ENCODE measurements at places on chromosomes 11 and 22.

- peak; percentile 92 for DNase-seq
Observed at GRCh38 chr11:8006349-8006977, 19.3 kb downstream of the EIF3F start.

- DNase-seq = no peak
Observed at GRCh38 chr22:31904651-31905050, 39.7 kb upstream of the YWHAH start.

DNA sequence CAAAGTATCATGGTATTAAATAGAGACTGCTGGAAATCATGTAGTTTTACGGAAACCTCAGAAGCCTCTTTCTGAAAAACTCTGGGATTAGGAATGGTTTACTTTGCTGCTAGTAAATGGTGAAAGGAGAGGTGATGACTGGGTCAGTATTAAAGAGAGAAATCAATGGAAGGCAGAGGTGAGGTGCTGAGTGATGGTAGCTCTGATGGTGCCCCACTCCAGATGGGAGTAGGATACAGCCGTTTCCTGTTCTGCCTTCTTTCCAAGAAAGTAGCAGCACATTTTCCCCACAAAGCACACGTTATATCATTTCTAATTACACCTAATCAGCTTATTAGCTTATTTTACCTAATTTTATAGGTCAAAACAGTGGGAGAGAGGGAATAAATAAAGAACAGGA, 267.6 kb upstream of the PITPNB start:
- DNase-seq = no peak

DNA sequence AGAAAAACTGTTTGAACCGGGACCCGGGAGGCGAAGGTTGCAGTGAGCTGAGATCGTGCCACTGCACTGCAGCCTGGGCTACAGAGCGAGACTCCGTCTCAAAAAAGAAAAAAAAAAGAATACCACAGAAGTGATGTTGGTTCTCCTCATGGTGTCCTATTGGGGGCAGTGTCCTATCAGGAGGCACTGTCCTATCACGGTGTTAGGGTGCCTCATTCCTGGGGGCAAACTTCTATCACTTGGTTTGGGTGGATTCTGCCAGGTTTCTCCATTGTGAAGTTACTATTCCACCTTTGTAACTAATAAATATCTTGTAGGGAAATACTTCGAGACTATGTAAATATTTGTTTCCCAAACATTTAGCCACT, 19.6 kb downstream of the PRR14L start:
- DNase-seq = no peak

GRCh38 chr11:126026579-126026978, 36.1 kb downstream of the CDON start:
- no peak for DNase-seq

DNA sequence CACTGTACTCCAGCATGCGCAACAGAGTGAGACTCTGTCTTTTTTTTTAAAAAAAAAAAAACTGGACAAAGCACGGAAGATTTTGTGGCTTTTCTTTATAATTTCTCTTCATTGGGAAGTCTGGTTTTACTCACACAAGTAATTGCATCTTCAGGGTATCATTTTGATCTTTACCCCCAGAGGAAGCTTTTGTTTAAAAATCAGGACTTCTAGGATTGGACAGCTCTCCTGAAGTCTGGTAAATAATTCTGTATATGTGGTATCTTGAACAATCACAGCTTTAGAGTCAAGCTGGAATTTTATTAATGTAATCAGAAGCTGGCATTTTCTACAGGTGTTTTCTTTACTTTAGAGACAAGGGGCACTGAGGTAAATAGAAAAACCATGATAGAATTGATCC, 208.1 kb upstream of the NARS2 start:
- DNase-seq = no peak

- no peak for DNase-seq
Observed at GRCh38 chr11:120020981-120021380, 116.9 kb downstream of the TRIM29 start.

DNA sequence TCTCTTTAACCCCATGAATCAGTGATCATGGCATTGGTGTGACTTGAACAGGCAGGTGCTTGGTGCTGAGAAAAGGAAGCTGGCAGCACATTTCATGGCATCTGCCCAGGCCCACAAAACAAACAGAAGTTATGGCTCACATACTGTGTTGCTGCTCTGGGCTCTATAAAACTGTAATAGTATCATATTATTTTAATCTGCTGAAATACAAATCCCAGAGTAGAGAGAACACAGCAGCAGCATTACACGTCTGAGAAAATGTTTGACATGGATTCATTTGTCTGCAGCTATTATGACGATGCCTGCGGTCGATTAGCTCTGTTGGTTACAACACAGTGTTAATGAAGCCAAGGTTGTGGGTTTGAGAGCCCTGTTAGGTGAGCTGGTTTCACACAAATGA, 80.8 kb downstream of the ALX4 start:
- DNase-seq = no peak

DNA sequence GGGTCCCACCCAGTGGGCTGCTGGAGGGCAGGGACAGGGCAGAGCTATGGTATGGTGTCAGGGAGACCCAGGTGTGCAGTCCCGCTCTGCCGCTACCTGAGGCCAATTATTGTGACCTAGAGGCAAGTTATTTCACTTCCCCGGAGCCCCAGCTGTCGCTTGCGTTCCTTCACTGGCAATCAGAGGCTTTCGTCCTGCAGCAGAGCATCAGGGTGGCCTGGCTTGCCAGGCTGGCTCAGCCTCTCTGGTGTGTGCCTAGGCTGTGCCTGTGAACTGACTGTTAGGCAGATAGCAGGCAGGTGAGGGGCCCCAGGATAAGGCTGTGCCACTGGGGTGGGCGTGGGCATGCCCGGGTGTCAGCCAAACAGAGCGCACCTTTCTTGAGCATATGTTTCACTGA, 31.4 kb downstream of the GLB1L2 start:
- DNase-seq = no peak

DNA sequence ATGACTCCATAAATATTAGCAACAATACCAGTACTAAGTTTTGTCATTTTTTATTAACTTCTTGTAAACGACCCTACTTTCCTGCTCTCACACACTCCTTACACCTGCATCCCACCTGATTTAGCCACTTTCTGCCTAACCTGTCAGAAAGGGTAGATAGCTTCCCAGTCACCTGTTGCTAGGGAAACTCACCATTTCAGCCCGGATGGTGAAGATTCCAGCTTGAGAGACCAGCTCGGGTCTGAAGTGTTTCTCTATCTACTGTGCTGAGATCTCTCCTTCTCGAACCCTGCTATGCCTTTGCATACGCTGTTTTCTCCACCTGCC, at the start of gene PARVG:
Gene PARVG, plus strand, starts transcription at position 220 of the 327 bp plus-strand sequence. CDS start 2,405 bp downstream, outside the sequence.
- DNase-seq = no peak

DNA sequence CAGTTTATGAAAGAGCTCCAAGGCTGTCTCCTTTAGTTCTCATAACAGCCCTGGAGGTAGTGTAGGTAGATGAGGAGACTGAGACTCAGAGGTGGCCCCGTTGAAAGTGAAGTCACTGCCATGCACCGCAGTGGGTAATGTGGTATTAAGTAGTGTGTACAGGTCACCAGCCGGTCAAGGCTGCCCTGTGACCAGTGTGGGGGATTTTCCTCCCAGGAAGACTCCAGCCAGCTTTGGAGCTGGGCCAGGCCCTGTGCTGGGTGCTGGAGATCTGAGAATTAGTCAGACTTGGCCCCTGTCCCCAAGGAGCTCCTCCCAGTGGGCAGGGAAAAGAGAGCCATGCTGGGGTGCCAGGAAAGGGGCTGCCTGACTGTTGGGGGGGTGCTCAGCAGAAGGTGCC, 5.3 kb downstream of the OMP start:
- DNase-seq = peak; percentile 61

GRCh38 chr11:42770444-42771065, 541.2 kb upstream of the API5 start:
- peak; percentile 52 for DNase-seq

DNA sequence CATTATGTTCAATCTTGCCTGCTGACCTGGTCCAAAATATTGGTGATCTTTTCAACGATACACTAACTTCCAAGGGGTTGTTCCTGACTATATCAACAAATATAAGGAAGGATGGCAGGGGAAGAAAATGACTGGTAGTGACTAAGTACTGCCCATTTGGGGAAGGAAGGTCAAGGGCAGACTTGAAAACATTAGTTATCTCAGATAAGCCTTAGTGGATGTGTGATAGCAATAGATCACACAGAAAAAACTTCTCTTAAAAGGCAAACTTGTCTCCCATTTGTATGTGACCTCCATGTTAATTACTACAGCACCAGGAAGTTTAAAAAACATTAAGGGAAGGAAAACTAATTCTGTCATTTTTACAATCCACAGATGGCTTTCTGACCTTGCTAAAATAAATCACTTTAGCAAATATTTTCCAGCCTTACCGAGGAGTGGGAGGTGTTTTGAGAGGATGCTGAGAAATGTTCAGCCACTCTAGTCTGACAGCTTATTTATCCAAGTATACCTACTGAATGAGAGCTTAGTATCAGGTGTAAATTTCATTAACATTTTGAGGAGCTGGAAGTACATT, 88.2 kb upstream of the DDI1 start:
- DNase-seq = no peak

GRCh38 chr22:49768951-49769690, 58.6 kb downstream of the BRD1 start:
- peak; percentile 43 for DNase-seq

DNA sequence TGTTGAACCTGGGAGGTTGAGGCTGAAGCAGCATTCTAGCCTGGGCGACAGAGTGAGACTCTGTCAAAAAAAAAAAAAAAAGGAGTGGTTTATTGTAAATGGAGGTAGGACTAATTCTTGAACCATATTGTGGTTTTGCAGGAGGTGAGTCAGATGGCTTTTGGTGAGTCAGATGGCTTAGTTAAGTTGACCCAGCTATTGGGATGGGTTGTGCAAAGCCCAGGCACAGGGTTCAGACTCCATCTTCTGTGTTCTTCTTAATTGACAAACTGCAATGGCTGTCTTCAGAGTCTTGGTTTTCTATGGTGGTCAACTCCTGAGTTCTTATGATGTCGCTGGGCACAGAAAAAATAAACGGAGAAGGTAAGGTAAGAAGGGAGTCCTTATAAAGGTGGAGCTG, 182.7 kb downstream of the ADAMTS15 start:
- no peak for DNase-seq

DNA sequence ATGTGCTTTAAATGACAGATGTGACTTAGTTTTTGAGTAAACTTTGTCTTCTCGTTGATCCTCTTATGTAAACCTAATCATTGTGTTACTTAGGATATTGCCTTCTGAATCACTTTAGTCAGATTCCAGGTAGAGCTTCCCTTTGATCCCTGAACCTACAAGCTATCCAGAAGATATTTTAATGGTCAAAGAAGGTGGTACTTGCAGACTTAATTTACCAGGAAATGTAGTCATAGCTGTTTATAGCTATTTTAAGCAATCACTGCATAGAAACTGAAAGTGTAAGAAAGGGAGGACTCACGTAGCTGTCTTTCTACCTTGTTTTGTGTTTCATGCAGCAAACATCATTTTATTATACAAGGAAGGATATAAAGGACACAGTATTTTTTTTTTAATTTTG, 189.5 kb downstream of the DDX10 start:
- no peak for DNase-seq

- DNase-seq = peak; percentile 85
Observed at GRCh38 chr11:118198370-118198769, 21.9 kb upstream of the SCN2B start.

GRCh38 chr11:64891215-64891848, 12.9 kb upstream of the EHD1 start:
- DNase-seq = no peak

DNA sequence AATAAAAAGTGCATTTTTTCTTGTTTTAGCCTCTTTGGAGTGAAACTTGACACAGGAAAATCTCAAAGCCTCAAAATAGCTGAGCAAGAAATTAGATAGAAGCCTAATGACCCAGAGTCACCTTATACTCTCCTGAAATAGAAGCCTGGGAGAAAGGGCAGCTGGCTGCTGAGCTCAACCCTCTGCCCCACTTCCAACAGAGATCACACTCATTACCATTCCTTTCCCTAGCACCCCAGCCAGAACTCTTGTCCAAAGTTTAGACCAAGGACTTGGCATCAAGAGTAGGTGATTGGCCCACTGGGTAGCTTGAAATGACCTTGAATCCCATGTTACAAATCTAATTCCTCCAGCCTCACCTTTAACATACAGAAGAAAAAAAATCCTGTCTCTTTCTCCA, 62.7 kb upstream of the AMOTL1 start:
- no peak for DNase-seq

GRCh38 chr22:38304526-38304925, 12.7 kb downstream of the CSNK1E start:
- no peak for DNase-seq

GRCh38 chr11:46692450-46692849, 8.0 kb downstream of the ARHGAP1 start:
- no peak for DNase-seq

DNA sequence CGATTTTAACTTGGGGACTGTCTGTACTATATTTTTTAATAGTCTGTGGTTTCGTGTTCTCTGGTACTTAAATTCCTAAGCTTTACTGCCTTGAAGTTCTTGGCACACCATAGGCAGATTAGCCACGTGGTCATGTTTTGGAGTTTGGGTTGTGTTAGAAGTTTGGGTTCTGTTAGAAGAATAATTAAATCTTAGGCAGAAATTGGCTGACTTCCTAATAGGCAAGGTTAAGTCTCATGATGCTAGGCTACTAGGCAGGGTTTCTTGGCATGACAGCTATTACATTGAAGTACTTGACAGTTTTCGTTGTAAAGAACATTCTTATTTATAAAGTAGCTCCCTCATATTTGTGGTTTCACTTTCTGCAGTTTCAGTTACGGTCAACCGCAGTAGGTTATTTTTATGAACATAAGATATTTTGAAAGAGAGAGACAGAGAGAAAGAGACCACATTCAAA, 30.0 kb upstream of the MMP7 start:
- no peak for DNase-seq

DNA sequence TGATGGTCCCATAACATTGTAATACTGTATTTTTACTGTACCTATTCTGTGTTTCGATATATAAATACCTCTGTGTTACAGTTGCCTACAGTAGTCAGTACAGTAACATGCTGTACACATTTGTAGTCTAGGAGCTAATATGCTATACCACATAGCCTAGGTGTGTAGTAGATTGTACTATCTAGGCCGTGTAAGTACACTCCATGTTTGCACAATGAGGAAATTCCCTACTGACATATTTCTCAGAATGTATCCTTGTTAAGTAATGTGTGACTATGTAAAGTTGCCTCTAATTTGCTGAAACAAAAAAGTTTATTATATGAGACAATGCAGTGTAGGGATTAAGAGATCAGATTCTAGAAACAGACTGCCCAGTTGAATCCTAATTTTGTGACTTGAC, 21.3 kb downstream of the CAPRIN1 start:
- no peak for DNase-seq

GRCh38 chr11:80144897-80145594, 704.2 kb upstream of the TENM4 start:
- DNase-seq = no peak

DNA sequence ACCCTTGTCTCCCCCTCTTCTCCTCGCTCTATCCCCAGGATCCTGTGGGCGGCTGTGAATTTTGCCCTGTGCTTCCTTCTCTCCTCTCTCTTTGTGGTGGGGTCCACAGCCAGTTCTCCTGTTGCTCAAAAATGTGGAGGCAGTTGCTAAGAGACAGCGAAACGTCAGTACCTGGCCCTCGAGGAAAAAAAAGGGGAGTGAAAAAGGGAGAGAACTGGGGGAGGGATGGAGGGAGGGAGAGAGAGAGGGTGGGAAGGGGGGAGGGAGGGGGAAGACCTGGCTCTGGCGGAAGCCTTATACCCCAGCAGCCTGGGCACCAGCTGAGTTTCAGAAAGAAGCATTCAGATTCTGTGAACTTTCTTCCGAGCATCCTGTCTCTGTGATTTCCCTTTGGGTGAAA, 2.1 kb upstream of the LRRC55 start:
- peak; percentile 88 for DNase-seq
